Neural progenitor cell (in vitro differentiated cells): ENCODE measurements at places on chromosomes 13 and 19.

DNA sequence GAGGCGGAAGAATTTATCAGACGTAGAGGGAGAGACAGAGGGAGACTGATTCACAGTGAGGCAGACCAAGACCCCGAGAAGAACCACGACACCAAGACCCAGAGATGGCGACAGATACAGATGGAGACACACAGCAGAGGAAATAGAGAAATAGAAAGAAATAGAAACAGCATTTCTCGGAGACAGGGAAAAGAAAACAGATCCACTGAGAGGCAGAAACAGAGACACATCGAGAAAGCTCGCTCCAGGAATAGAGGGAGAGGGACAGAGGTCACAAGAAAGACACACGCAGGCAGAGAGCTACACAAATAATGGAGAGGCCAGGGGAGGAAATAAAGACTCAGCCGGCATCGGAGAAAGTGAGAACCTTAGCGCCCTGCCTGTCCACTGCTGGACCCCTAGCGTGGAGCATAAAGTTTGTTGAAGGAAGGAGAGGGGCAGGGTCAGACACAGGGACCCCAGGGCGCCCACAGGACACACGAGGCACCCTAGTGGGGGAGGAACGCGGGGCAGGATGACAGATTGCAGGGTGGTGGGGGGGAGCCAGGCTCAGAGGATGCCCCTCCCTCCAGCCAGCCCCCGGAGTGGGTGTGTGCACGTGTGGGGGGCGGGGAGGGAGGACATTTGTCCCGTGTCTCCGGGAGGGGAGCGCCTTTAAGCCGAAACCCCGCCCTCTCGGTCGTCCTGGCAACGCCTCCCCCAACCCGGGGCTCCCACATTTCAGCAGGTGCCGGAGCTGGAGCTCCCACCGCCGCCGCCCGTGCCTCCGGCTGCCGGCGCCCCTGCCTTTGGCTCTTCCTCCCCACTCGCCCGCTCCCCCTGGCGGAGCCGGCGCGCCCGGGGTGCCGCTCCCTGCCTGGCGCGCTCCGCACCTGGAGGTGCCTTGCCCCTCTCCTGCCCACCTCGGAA, at the start of gene PRKCG:
TSS of gene PRKCG (plus strand) at position 716 of the 909 bp plus-strand sequence. CDS start 298 bp downstream, outside the sequence.
- peak; percentile 87 for DNase-seq
- H3K36me3 ChIP-seq, result no peaks in the 10 kb centered on the region
- peaks cover 36% of the 10 kb centered on the region for H3K27me3 ChIP-seq

- H3K27me3 ChIP-seq, result no peaks in the 10 kb centered on the region
- H3K27ac ChIP-seq, result no peak overlapping the region
- no peak overlapping the region for H3K4me3 ChIP-seq
- no peaks in the 10 kb centered on the region for H3K36me3 ChIP-seq
These were observed 68.3 kb downstream of the PEPD start for GRCh38 chr19:33453265-33453664.

DNA sequence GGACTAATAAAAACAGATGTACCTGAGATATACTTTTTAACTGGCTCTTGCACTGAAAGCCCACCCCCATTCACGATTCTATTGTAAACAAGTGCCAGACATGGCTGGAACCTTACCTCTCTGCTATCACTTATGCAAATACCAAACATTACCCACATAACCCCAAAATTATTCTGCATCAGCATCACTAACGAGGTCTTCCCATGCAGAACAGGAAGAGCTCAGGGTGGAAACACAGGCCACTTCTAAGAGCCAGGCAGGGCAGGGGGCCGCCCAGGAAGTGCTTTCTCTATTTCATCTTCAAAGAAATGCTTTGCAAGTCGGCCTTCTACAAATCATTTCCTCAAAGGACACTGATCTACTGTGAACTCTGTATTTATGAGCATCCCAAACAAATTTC, 7.3 kb downstream of the IRS2 start:
- H3K36me3 ChIP-seq, result peaks cover 5% of the 10 kb centered on the region
- H3K4me1 ChIP-seq, result peaks cover 43% of the 10 kb centered on the region
- no peak overlapping the region for H3K4me3 ChIP-seq
- H3K27me3 ChIP-seq, result peaks cover 7% of the 10 kb centered on the region

DNA sequence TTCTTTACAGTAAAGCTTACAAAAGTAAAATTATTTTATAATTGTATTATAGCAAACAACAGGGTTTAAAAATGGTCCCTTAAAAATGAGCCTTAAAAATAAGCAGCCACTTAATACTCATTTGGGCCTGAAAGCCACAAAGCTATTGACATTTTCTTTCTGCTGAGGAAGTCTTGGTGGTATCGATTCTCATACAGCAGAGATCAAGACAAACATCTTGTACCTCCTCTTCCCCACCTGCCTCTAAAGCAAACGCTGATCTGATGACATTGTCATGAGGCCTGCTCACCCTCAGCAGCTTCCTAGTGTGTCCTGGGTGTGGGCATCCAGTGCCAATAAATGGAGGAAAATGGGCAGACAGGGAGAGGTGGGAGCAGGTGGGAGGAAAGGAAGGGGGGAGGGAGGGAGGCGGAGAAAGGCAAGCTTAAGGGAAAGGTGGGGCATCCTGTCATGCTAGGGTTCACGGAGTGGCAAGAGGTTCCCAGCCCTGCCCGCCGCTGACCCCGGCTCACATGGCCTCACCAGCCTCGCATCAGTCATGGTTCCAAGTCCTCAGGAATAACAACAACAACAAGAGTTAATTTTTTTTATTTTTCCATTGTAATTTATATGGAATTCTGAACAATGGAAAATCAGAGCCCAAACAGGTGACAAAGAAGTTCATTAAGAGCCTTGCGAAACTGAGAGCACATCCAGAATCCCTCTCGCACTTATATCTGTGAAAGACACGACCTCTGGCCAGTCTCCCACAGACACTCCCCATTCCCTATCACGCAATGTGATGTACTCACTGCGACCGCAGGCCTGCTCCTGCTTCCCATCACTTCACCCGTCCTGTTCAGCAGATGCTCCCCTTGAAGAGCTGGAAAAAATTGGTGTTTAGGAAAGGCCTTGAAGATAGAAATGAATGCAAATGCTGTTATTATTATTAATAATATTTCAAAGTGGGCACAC, 15.1 kb upstream of the ATP11A start:
- no peak for DNase-seq
- H3K36me3 ChIP-seq, result no peaks in the 10 kb centered on the region
- H3K27me3 ChIP-seq, result no peaks in the 10 kb centered on the region
- H3K4me1 ChIP-seq, result no peaks in the 10 kb centered on the region
- no peak overlapping the region for H3K4me3 ChIP-seq

GRCh38 chr19:4524808-4525562, 6.7 kb upstream of the PLIN4 start:
- H3K4me3 ChIP-seq, result no peak overlapping the region
- peaks cover 7% of the 10 kb centered on the region for H3K27me3 ChIP-seq
- DNase-seq, result peak; percentile 61
- H3K4me1 ChIP-seq, result no peaks in the 10 kb centered on the region

DNA sequence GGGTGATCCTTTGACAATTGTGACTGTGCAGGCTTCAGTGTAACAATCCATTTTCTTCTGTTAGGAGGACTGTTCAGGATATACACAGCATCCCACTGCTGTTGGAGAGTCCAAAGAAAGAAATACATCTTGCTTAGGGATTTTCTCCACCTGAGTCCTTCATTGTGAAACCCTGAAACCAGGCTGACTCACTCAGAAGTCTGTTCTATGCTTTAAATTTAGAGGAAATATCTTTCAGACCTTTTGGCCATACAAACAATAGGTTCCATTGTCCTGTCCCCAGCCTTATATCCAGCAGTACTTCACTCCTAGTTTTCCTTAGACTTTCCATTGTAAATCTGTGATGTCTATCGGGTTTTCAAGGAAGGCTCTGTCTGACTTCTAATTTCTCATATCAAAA, 379.1 kb downstream of the SUCLA2 start:
- no peaks in the 10 kb centered on the region for H3K27me3 ChIP-seq
- DNase-seq, result no peak
- no peaks in the 10 kb centered on the region for H3K36me3 ChIP-seq

DNA sequence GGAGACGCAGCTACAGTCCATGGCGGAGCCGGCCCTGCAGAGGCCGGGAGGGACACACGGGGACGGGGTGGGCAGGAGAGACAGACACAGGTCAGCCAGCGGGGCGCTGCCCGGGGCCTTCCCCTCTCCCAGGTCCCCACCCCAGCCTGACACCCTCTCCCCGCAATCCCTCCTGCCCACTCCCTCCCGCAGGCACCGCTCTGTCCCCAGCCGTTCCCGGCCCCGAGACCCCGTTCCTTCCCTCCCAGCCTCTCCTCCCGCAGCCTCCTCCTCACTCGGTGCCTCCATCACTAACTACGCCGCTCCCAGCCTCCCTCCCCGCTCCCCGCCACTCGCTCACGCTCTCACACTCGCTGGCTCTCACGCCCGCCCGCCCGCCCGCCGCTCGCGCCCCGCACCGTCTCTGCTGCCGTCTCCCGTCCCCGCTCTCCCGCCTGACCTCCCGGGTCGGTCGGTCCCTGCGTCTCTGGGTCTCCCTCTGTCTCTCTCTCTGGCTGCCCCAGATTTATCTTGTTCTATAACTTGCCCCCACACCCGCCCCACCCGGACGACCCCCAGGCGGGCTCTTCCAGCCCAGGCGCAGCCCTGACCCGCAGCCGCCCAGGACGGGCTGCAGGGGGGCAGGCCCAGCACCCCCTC, 15.2 kb downstream of the ERFL start:
- peaks cover 8% of the 10 kb centered on the region for H3K4me1 ChIP-seq
- no peaks in the 10 kb centered on the region for H3K36me3 ChIP-seq
- peak overlapping the region; percentile 29 for H3K4me3 ChIP-seq
- H3K27me3 ChIP-seq, result peaks cover 94% of the 10 kb centered on the region
- no peak overlapping the region for H3K27ac ChIP-seq

DNA sequence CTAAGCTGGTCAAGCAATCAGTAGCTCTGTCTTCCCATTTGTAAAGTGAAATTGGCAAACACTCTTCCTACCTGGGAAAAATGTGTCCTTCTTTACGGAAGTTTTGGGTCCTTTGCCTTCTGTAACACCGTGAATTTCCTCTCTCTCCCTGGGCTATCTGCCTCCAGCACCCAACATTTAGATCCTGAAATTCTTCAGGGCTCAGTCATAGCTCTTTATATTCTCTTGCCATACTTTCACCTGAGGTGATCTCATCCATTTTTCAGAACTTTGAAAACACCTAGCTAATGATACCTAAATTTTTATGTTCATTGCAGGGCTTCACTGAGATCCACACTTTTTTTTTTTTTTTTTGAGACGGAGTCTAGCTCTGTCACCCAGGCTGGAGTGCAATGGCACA, 1042.2 kb downstream of the DIAPH3 start:
- no peak overlapping the region for H3K4me3 ChIP-seq
- H3K27me3 ChIP-seq, result no peaks in the 10 kb centered on the region
- no peaks in the 10 kb centered on the region for H3K4me1 ChIP-seq
- no peak for DNase-seq
- H3K36me3 ChIP-seq, result no peaks in the 10 kb centered on the region

GRCh38 chr19:39802958-39803357, 24.3 kb downstream of the LEUTX start:
- peak; percentile 3 for DNase-seq
- H3K36me3 ChIP-seq, result no peaks in the 10 kb centered on the region
- H3K27ac ChIP-seq, result no peak overlapping the region
- H3K4me3 ChIP-seq, result no peak overlapping the region
- H3K4me1 ChIP-seq, result peaks cover 5% of the 10 kb centered on the region

- no peak for DNase-seq
- H3K27me3 ChIP-seq, result no peaks in the 10 kb centered on the region
These were observed 2.3 kb downstream of the ZNF414 start for GRCh38 chr19:8511573-8512101.

- no peak overlapping the region for H3K4me3 ChIP-seq
These were observed 63.3 kb downstream of the CBY2 start for GRCh38 chr13:45765464-45765863.

- H3K4me1 ChIP-seq, result peaks cover 6% of the 10 kb centered on the region
- no peak overlapping the region for H3K27ac ChIP-seq
- H3K36me3 ChIP-seq, result no peaks in the 10 kb centered on the region
- no peak for DNase-seq
These were observed 233.9 kb downstream of the ABCC4 start for GRCh38 chr13:95067303-95067702.

GRCh38 chr13:107271227-107271626, 703.3 kb upstream of the ARGLU1 start:
- H3K4me3 ChIP-seq, result no peak overlapping the region
- peaks cover 6% of the 10 kb centered on the region for H3K4me1 ChIP-seq
- H3K36me3 ChIP-seq, result no peaks in the 10 kb centered on the region
- peak; percentile 76 for DNase-seq
- H3K27me3 ChIP-seq, result no peaks in the 10 kb centered on the region
- no peak overlapping the region for H3K27ac ChIP-seq

- no peaks in the 10 kb centered on the region for H3K36me3 ChIP-seq
- peak; percentile 66 for DNase-seq
- H3K27ac ChIP-seq, result no peak overlapping the region
- H3K27me3 ChIP-seq, result no peaks in the 10 kb centered on the region
- H3K4me3 ChIP-seq, result no peak overlapping the region
These were observed 126.6 kb upstream of the UFM1 start for GRCh38 chr13:38223089-38223488.

DNA sequence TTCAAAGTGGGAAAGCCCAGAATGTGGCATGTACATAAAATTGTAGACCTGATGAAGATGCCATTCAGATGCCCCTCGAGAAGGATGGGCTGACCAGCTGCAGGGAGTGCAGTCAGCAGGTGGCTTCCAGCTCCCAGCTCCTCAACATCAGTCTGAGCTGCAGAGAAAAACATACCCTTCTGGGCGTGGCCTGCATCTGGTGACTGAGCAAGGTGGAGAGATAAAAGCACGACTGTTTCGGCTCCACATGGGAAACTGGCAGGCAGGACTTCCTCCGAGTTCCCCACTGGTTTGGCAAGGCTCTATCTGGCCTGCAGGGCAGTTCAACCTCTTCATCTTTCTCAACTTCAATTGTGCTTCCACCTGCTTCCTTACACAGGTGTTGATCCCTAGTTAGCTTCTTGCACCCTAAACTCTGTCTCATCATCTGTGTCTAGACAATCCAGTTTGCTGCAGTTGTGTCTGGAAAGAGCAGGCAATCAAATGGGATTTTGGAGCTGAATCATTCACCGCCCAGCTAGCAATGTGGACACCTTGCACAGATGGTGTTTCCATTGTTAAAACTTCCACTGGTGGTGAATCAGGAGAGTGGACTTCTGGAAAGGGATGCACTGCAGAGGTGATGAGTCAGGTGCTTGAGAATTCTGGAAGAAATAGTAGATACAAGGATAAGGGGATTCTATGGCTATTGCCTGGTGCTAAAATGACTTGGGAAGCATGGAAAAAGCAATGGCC, 56.8 kb downstream of the POLR1D start:
- H3K27ac ChIP-seq, result no peak overlapping the region
- H3K4me1 ChIP-seq, result no peaks in the 10 kb centered on the region
- H3K36me3 ChIP-seq, result no peaks in the 10 kb centered on the region
- H3K4me3 ChIP-seq, result no peak overlapping the region
- H3K27me3 ChIP-seq, result peaks cover 34% of the 10 kb centered on the region

DNA sequence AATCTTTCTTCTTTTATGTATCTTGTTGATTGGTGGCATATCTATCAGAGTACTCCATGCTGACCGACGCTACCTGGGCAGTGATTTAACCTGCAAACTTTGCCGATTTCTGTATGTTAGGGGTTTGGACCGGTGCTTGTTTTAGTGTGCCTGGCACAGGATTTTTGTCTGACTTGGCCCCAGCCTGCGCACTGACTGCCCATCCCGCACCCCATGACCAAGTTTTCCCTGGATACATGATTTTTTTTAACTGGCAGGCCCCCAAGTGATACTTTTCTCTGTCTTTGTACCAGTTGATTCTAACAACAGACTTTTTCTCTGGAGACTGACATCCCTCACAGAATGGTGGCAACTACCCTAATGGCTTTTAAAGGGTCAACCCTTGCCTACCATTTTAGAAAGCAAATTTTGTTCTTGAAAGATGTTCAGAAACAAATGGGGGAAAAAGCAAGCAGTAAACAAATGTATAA, 69.0 kb upstream of the C1QTNF9B start:
- no peak overlapping the region for H3K27ac ChIP-seq
- no peaks in the 10 kb centered on the region for H3K36me3 ChIP-seq
- DNase-seq, result no peak
- H3K27me3 ChIP-seq, result no peaks in the 10 kb centered on the region

- peaks cover 4% of the 10 kb centered on the region for H3K4me1 ChIP-seq
- peaks cover 64% of the 10 kb centered on the region for H3K27me3 ChIP-seq
These were observed 8.2 kb downstream of the NFIC start for GRCh38 chr19:3374369-3375112.

GRCh38 chr19:1691589-1692290, 39.3 kb upstream of the TCF3 start:
- DNase-seq, result no peak
